ENCODE measurements at places on chromosomes 12 and 14.
A peak's percentile ranks its signal among the peaks of the same experiment; 100 is the strongest.

DNA sequence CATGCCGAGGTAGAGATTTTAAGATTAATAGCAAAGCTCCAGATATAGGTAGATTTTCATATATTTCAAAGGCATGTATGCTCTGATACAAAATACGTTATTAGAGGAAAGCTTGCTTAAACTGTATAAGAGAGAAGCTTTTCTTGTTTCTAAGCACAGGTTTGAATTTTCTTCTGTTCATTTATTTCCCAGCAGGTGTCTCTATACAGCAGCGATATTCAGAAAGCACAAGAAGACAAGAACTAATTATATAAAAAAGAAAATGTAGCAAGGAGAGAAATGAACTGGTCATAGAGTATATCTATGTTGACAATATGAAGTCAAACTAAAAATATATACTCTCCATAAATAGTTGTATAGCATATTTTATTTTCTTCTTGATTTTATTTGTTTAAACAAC, 307.4 kb upstream of the NOVA1 start:
- DNase-seq: no peak

- DNase-seq: no peak
Measured at GRCh38 chr12:65648461-65648860, 175.8 kb upstream of the HMGA2 start.

DNA sequence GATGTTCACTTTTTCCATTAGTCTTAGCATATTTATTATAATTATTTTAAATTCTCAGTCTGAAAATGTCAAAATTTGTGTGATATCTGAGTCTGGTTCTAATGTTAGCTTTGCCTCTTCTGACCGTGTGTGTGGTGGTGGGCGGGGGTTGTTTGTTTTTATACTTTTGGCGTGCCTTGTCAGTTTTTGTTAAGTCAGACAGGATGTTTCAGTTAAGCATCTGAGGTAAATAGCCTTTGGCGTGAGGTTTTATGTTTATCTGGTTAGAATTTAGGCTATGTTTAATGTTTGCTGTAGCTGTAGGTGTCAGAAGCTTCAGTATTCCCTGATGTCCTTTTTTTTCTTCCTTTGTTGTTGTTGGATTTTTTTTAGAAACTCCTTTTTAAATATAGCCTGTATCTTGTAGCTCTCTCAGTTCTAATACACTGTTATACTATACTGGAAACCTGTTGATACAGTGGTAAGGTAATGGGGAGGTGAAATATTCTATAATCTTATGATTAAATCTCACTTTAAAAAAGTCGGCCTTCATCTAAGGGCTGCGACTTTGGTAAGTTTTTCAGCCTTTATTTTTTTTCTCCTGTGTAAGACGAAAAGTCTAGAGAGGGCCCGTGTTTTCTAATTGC, 111.6 kb downstream of the SCAF11 start:
- DNase-seq: no peak

DNA sequence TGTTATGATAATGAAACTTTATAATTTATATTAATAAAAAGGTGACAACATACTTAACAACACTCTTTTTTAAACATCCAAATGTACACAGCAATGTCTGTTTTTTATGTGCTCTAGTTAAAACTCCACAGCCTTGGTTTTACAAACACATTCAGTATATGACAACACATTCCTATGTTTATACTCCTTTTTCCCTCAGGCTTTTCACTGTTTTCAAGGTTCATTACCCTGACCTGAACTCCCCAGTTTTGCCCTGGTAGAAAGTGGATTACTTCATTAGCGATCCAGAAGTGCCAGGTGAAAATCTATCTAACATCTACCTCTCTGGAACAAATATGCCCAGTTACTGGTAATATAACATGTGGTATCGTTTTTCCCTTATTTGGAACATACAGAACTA, 340.2 kb upstream of the DDHD1 start:
- no peak for DNase-seq

- no peak for DNase-seq
Measured at GRCh38 chr12:92143258-92143657, 2.4 kb downstream of the BTG1 start.

DNA sequence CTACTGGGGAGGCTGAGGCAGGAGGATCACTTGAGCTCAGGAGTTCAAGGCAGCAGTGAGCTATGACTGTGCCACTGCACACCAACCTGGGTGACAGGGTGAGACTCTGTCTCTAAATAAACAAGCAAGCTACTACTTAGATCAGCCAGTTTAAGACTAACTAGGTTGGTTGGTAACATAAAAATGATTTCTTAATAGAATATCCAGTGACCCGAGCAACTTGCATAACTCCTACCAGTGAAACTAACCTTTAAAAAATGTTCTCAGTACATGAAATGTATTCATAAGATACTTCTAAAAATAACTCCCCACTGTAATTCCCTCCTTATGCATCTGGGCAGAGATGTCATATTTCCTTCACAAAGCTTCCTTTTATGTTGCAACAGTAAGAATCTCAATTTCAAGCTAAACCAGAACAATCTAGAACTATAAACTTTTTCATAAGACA, 15.9 kb downstream of the TAOK3 start:
- peak; percentile 82 for DNase-seq

GRCh38 chr12:54419088-54419887, at the start of gene ITGA5:
Gene ITGA5, minus strand, starts transcription at chr12:54419266. Its CDS starts 68 bp downstream, at chr12:54419198.
- DNase-seq: peak; percentile 93

DNA sequence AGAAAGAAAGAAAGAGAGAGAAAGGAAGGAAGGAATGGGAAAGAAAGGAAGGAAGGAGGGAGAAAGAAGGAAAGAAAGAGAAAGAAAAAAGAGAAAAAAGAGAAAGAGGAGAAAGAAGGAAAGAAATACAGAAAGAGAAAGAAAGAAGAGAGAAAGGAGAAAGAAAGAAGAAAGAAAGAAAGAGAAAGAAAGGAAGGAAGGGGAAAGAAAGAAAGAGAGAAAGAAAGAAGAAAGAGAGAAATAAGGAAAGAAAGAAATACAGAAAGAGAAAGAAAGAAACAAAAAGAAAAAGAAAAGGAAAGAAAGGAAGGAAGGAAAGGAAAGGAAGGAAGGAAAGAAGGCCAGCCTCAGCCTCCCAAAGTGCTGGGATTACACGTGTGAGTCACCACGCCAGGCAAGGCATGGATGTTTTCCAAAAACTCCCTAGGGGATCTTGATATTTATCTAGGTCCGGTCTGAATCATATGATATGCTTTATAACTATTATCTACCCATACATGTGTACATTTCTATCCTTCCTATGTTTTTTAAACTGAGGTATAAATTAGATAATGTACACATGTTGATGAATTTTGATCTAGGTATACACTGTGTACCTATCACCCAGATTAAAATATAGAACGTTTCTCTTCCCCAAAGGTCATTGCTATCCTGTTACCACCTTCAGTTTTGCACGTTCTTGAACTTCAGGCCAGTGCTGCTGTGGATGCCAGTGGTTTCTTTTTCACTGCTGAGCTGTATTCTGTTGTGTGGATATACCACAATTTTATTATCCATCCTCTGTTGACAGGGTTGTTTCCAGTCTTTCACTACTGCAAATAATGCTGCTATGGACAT, 177.9 kb downstream of the RBM19 start:
- DNase-seq: no peak

DNA sequence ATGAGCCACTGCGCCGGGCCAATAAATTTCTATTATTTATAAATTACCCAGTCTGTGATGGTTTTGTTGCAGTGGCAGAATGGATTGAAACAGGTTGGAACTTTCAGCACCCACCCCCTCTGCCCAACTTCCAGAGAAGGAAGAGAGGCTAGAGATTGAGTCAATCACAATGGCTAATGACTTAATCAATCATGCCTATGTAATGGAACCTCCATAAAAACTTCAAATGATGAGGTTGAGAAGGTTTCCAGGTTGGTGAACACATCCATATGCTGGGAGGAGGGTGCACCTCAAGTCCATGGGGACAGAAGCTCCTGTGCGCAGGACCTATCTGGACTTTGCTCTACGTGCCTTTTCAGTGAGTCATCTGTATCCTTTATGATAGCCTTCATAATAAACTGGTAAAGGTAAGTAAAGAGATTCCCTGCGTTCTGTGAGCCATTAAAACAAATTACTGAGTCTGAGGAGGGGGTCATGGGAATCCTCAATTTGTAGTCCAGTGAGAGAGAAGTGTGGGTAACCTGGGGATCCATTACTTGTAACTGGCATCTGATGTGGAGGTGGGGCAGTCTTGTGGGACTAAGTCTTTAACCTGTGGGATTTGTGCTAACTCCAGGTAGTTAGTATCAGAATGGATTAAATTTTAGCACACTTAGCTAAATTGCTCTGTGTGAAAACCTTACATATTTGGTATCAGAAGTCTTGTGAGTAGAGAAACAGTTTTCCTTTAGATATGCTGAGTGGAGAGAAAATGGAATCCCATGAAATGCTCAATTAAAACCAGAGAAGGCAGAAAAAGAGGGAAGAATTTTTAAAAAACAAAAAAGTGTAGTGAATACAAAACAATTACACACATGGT, 11.7 kb upstream of the NGDN start:
- no peak for DNase-seq

DNA sequence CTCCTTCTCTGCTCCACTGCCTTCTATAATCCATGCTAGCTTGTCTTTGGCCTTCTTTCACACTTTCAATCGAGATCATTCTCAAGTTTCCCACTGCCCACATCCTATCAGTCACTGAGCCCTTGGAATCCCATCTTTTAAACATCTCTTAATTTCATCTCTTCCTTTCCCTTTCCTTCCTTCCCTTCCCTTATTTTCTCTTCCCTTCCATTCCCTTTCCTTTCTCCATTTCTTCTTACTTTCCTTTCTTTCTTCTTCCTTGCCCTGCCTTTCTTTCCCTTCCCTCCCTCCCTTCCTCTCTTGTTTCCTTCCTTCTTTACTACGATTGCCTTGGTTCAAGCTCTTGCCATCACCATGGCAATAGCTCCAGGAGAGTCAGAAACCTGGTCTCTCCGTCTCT, 183.8 kb downstream of the EMP1 start:
- DNase-seq: no peak

GRCh38 chr12:62933602-62934238, 1.2 kb downstream of the PPM1H start:
- DNase-seq: no peak

- no peak for DNase-seq
Measured at GRCh38 chr12:96438330-96438729, 38.1 kb upstream of the CDK17 start.

DNA sequence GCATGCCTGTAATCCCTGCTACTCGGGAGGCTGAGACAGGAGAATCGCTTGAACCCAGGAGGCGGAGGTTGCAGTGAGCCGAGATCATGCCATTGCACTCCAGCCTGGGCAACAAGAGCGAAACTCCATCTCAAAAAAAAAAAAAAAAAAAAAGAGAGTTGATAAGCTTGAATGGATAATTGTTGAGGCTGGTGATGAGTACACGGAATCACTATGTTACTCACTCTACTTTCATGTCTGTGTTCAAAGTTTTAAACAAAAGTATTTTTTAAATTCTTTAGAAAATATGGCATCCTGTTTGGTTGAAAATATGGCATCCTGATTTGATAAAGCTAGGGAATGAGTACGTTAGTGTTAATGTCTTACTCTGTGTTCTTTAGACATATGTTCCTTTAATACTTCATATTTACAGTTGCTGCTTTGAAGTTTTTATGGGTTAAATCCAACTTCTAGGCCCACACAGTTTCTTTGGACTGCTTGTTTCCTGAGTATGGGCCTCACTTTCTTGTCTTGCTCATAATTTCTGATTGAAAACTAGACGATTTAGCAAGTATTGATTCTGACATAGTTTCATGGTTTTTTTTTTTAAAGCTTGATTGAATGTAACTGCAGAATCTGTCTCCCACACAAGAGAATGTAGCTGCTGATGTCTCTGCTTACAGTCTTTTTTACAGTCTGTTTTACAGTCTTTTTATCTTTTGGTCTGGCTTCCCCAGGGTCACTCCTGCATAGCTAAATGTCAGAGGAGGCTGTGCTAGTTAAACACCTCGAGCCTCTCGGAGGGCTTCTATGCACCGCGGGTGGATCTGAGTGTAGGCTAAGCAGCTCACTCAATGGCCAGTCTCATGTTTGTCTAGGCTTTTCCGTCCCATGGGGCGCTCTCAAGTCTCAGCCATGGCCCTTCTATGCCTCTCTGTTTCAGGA, 14.1 kb upstream of the FBLN5 start:
- no peak for DNase-seq

GRCh38 chr12:68100241-68100640, 59.3 kb downstream of the IFNG start:
- no peak for DNase-seq

DNA sequence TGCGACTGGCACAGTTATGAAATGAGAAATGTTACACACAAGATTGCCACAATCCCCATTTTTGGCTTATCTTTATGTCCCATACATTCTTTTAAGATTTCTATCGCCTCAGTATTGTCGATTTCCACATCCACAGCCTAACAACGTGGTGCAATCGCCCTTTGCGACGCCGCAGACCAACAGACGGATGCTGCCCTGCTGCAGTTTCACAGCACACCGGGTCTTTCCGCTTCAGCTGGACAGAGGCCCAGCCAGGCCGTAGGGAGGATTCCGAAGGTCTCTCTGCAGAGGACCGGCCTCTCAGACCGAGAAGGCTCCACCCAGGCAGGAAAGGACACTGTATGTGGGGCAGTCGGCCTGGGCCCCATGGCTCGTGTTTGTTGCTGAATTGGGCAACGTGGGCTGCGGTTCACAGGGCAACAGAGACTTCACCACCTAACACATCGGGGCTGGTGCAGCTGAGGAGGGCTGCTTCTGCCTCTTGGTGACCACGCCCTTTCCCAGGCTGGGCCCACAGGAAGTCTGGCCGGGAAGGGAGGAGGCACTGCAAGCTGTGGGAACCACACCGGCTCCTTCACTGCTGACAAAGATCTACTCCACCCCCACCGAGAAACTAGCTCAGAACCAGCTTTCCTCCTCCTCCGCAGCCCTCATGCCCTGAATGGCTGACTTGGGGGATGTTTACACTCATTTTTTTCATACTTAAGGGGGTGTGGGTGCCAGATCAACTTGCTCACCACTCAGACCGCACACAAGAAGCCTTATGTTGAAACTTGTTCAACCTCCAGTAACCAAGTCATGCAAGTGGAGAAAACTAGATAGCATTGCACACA, 32.9 kb upstream of the MDM1 start:
- peak; percentile 95 for DNase-seq

- peak; percentile 63 for DNase-seq
Measured at GRCh38 chr14:58501214-58501816, 73.8 kb downstream of the KIAA0586 start.

GRCh38 chr14:100540141-100540925, 46.9 kb downstream of the BEGAIN start:
- no peak for DNase-seq

- DNase-seq: no peak
Measured at GRCh38 chr12:16198884-16199283, 78.6 kb downstream of the SLC15A5 start.

DNA sequence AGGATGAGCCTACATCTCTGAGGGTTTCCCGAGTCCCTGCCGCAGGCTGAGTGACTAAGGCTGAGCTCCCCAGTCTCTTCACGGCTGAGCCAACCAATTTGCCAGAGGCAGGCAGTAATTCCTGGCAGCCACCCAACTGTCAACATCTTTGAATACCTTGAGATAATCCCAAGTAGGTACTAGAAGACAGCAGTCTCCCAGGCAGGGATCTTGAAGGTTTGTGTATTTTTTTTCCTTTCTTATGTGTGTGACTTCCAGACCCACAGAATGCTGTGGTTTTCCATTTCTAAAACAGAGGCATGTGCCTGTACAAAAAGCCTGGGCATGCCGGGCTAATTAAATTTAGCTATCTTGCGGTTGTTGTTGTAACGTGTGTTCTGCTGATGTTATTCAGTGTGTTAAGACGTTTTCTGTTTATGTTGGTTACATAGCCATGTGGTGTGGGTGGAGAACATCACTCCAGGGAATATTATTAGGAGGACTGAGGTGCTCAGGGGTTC, 155.5 kb downstream of the ANO2 start:
- DNase-seq: no peak

GRCh38 chr14:93185349-93185720, 218 bp downstream of the LYSET start:
- DNase-seq: no peak
